ENCODE measurements at places on chromosomes 4 and X.

- peak; percentile 31 for DNase-seq
Measured at GRCh38 chrX:133559909-133560308, 144.6 kb upstream of the GPC4 start.

- no peak for DNase-seq
Measured at GRCh38 chr4:138475116-138475515, 233.0 kb upstream of the SLC7A11 start.

DNA sequence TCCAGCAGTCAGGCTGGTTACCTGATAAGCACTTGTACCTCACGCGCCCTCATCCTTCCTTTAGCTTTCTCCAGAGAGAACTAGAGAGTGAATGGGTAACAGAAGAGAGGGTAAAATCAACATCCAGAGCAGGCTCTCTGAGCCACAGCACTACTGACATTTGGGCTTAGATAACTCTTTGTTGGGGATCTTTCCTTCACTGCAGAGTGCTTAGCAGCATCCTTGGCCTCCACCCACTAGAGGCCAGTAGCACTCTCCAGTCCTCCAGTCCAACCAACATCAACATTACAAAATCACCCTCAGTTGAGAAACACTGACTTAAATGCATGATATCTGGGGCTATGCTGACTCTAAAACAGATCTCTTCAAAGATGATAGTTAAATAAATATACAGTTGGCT lies 220.7 kb downstream of the TACR3 start:
- DNase-seq = peak; percentile 28

- DNase-seq = peak; percentile 69
Measured at GRCh38 chr4:169142391-169142790, 128.4 kb downstream of the SH3RF1 start.

- DNase-seq = no peak
Measured at GRCh38 chrX:54288277-54288676, 69.6 kb downstream of the WNK3 start.

- no peak for DNase-seq
Measured at GRCh38 chr4:30535255-30535654, 184.9 kb upstream of the PCDH7 start.

GRCh38 chr4:108060164-108060563 lies 70.5 kb downstream of the HADH start:
- peak; percentile 50 for DNase-seq

DNA sequence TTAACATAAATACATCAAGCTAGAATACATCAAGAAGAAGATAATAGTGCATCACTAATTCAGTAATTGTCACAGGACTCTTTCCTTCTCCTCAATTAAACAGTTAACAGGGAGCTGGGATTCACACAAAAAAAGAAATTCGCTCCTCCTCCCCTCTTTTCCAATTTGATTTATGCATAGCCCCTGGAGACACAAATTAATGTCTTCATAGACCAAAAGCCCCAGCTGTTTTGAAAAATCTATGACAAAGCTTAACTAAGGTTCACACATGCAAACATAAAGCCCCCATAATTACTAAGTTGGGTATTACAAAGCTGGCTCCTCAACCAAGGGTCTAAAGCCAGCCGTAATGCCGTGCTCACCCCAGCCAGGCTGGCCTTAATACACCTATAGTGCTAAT lies 61.2 kb downstream of the ENOX2 start:
- no peak for DNase-seq

DNA sequence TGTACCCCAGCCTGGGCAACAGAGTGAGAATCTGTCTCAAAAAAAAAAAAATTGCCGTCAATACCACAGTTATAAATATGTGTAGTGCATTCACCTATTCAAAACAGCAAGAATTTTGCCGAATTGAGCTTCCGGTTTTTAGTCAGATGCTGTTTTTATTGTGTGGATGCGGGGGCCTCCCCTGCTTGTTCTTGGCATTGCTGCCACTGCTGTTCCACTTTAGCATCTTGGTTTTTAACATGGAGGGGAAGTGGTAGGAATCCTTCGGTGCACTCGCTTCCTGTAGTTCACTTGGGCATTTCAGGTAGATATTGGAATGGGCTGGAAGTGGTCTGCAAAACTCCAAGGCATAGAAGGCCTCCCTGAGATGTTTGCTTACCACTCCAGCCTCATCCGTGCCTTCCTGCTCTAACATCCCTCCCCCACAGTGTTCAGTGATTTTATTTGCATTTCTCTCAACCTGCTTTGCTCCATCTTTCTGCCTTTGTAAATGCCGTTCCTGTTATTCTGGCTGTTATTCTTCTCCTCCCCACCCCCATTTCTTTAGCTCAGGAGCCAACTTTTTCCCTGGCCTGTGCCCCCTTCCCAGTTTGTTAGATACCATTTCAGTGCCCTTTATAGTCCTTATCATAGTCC lies 25.5 kb downstream of the MOB1B start:
- no peak for DNase-seq

DNA sequence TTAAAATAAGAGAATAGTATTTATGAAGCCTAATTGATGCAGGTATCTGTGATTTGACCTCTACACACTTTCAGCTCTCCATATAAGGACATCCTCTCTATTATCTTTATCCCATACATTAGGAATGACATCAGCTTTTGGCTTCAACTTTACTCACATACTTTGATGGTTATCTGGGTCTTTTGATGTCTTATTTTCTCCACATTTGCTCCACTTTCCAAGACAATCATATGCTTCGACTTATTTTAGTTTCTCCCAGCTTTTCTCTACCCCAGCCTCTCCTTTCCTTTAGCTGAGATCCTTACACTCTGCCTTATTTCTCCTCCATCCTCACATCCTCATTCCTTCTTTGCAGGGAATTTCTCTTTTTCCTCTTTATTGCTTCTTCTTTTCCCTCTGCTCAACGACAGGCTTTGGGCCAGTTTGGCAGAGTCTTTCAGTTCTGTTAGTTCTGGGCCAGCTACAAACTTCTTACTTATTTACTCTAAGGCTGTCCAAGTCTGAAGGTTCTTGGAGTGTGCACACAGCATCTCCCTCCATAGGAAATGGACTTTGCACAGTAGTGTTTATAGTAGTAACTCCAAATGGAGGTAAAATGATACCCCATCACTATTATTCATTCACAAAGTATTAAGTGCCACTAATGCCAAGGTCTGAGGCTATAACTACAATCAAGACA lies 50.5 kb downstream of the SLC4A4 start:
- DNase-seq = peak; percentile 71

DNA sequence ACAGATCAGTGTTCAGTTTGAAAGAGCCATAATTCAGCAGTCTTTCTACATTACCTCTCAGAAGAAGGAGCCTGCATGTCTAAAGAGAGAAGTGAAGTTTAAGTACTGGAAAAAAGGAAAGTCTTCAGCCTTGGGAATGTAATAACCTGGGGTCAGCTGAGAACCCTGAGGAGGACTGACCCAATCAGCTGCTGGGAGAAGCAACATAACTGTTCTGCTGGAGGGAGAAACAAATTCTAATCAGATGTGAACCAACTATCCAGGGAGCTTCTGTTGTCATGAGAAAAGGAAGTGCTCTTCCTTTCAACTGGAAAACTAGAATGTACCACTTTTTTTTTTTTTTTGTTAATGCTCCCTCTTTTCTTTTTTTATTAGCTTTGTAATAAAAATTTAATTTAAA lies 64.5 kb upstream of the PDE5A start:
- DNase-seq = no peak

GRCh38 chr4:67051000-67051789 lies 494.1 kb downstream of the CENPC start:
- DNase-seq = no peak

DNA sequence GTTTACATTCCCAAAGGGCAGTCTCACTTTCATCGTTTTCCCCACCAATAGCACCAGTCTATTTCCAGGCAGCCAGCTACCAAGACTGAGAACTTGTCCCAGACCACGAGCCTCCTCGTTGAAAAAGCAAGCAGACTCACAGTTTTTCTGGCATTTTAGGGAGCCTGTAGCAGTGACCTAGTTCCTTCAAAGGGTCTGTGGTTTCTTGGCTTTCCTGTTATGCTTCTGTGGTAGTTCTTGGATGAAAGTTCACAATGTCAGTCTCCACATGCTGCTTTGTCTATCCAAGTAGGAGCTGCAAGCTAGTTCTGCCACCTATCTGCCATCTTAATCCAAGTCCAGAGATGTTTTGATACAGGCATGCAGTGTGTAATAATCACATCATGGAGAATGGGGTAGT lies 151.6 kb upstream of the ZC4H2 start:
- DNase-seq = no peak

GRCh38 chrX:34734383-34734782 lies 77.3 kb upstream of the TMEM47 start:
- peak; percentile 34 for DNase-seq

Measured in fibroblast of skin of back (primary cell).